Esophagus muscularis mucosa (tissue), 4 donors: ENCODE measurements at places on chromosomes 12 and 14. TPM values are rescaled to one million over a fixed set of nuclear protein-coding genes. Genes with fewer than 3 reads are reported as not detected.

The RD3L gene
- not detected for total RNA-seq

The C3AR1 gene
- 4.9 TPM for total RNA-seq

The MAP3K9 gene
- total RNA-seq = 0.83 TPM

The SDR9C7 gene
- not detected for total RNA-seq

The ST8SIA1 gene
- 11.4 TPM for total RNA-seq

The CLEC6A gene
- total RNA-seq = not detected

The KCNC2 gene
- total RNA-seq = not detected

The BMP4 gene
- total RNA-seq = 21.5 TPM

The NOXRED1 gene
- 0.17 TPM for total RNA-seq

The PSMD9 gene
- total RNA-seq = 53.9 TPM

The KRT5 gene
- not detected for total RNA-seq

The SLC17A8 gene
- not detected for total RNA-seq

The SYCP3 gene
- not detected for total RNA-seq

The KRT74 gene
- total RNA-seq = not detected

The PRIM1 gene
- 4.2 TPM for total RNA-seq

The BIN2 gene
- total RNA-seq = 8.3 TPM

The FOXM1 gene
- total RNA-seq = 1.4 TPM

The SLC7A7 gene
- total RNA-seq = 9.6 TPM

The DAO gene
- not detected for total RNA-seq

The POTEG gene
- not detected for total RNA-seq

The SCNN1A gene
- 2.1 TPM for total RNA-seq

The CLEC4C gene
- not detected for total RNA-seq

The CLEC1B gene
- total RNA-seq = not detected
